Epithelial cell of proximal tubule (primary cell): ENCODE measurements at places on chromosomes 4 and X.

GRCh38 chrX:97332963-97333362 is 449.3 kb downstream of the RPA4 start:
- DNase-seq: no peak

DNA sequence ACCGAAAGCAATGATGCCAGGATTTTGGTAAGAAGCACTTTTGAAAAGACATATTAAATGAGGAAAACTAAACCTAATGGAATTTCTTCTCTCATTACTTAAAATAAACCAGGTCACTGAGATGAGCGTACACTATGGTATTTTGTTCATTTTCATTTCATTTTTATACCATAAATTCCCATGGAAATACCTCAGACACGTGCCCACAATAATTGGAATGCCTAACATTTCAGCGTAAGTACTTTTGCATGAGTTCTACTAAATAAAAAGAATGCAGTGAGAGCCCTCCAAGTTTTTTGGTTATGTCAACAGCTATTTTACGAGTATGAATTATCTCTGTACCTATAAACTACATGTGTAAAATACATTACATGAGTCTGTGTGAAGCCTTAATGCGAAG is 3.2 kb downstream of the CAMK2D start:
- no peak for DNase-seq

DNA sequence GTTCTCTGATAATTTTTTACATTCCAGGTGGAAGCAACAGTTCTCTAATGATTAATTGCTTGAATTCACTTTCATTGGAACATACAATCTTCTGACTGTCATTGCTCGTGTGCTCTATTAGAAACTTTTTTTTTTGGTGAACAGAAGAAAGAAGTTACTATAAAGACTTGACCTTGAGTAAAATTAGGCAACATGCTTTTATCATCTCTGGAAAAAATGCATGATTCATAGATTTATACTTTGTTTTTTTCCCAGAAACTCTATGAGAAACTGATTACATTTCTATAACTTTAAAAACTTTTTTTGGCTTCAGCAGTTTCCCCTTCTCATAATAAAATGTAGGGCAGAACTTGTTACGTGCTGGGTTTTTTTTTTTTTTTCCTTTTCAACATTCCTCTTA is 167.6 kb downstream of the ARHGAP10 start:
- DNase-seq: no peak

- peak; percentile 97 for DNase-seq
Measured at GRCh38 chr4:56410247-56411062, 23.2 kb upstream of the AASDH start.

GRCh38 chrX:13940671-13941070 is 89.0 kb downstream of the GEMIN8 start:
- DNase-seq: no peak

DNA sequence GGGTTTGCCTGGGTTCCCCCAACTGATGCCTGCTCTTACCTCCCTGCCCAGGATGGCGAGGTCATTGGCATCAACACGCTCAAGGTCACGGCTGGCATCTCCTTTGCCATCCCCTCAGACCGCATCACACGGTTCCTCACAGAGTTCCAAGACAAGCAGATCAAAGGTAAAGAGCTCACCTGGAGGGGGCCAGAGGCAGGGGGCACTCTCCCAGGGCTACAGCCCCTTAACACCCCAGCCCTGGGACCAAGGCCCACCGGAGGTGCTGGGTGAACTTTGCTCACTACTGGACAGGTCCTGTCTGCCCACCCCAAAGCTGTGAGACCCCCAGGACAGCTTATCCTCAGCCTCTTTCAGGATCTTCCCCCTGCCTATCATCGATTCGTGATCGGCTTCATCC is 24.5 kb downstream of the HTRA3 start:
- no peak for DNase-seq

GRCh38 chr4:106914223-106914622 is 121.9 kb downstream of the DKK2 start:
- no peak for DNase-seq

DNA sequence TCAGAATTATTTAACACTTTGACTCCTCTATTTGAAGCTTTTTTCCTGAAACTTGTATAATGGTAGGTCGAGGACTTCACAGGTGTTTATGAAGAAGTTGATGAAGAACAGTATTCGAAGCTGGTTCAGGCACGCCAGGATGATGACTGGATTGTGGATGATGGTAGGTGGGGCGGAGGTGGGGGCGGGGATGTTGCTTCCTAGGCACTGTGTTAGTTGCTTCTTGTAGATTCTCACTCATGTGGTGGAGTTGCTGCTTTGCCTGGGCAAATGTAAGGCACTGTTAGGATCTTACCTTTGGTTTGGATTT is 9.4 kb downstream of the POLA1 start:
- DNase-seq: no peak

GRCh38 chr4:119872371-119873016 is 194.2 kb downstream of the MAD2L1 start:
- peak; percentile 64 for DNase-seq

DNA sequence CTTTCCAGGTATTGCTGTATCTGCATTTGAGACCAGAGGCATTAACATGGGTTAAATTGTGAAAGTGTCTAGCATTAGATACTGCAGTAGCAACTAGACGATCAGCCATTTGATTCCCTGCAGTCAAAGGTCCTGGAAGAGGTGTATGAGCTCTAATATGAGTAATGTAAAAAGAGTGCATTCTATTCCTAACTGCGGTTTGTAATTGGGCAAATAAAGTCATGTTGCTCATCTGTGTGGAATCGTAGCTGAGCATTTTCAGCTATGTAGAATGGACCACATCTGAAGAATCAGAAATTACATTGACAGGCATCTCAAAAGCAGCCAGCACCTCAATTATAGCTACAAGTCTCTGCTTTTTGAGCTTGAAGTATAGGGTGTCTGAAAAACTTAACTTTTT is 157.6 kb downstream of the ZNF518B start:
- no peak for DNase-seq

DNA sequence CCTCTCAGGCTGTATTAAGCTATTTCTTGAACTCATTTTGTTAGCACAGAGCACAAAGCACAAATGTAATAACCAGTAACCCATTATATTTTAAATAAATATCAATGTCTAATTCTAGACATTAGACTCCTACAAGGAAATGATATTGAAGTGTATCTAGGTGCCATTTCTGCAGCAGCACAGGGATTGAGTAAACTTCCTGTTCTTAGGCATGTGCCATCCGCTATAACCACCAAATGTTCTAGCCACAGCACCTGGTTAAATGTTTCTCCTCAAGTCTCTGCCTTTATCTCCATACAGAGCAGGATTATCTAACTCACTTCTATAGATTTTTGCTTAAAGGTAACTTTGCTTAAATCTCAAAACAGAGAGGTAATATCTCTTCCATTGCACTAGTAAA is 51.4 kb downstream of the SGMS2 start:
- DNase-seq: no peak

DNA sequence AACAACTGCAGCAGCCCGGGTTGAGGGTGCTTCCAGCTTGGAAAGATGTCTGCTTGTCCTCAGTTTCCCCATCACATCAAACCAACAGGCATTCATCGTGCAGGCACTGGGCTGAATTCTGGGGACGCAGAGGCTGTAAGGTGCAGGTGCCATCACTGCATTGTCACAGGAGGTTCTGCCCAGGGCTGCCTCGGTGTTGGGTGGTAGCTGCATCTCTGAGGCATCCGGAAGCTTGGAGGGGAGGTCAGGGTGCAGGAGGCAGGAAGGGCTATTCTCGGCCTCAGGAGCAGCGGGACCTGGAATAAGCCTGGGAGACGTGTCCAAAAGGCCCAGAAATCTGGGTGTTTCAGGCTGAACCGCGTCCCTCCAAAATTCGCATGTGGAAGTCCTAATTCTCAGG is 134.6 kb downstream of the HMX1 start:
- DNase-seq: no peak

GRCh38 chrX:120647127-120647526 is 17.3 kb upstream of the C1GALT1C1 start:
- no peak for DNase-seq

DNA sequence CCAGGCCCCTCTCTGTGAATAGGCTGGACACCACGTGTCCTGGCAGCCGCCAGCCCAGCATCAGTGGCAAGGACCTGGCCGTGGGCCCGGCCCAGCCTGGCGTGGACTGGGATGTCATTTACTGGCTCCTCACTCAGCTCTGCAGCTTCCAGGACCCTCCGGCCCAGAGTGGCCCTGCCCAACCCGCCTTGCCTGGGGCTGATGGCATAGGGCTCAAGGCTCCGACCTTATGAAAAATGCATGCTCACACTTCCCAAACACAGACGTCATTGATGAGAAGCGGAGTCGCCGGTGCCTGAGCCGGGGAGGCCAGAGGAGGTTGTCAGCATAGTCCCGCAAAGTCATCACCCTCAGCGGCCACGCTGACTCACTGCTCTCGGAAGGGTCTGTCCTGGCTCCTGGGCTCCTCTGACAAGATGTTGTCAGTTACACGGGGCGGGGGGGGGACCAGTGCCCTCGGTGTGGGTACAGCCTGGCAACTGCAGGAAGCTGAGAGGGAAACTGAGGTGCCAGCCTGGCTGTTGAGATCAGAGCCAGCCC is 14.3 kb downstream of the CFAP99 start:
- no peak for DNase-seq

- DNase-seq: no peak
Measured at GRCh38 chrX:21373001-21373400, 1.2 kb upstream of the CNKSR2 start.

DNA sequence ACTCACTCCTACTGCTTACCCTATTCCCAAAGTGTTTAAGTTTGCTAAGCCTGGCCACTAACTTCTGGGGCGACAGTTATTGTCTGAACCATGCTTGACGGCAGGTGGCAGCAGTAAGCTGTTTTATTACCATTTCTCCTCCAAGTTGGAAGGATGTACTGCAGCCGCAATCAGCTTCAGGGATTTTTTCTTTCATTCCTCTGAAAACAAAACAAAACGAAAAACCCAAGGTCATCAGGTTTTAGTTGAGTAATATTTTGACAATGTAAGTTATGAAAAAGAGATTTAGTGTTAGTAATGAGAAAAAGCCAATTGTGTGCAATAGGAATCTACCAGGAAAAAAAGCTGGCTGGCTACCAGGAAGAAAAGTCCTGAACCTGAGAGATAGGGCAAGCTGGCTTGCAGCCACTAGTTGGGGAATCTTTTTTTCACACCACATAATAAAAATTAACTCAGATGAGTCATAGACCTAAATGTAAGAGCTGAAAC is 13.2 kb upstream of the RAB9B start:
- peak; percentile 67 for DNase-seq
